IMR-90 (cell line): ENCODE measurements at places on chromosomes 7 and 10. TPM values are rescaled to one million over a fixed set of nuclear protein-coding genes. Genes with fewer than 3 reads are reported as not detected.
A peak's percentile ranks its signal among the peaks of the same experiment; 100 is the strongest.

The LOXL4 gene
- total RNA-seq, result 17.5 and 20.8 TPM in 2 replicates

GRCh38 chr7:55532150-55532917 is 40.0 kb downstream of the VOPP1 start:
- peaks cover 24% of the 10 kb centered on the region for H3K4me1 ChIP-seq
- H3K27me3 ChIP-seq, result no peaks in the 10 kb centered on the region
- H3K4me3 ChIP-seq, result no peak overlapping the region

- peak within 1 kb of the TSS; percentile 94 for H3K4me3 ChIP-seq
- no peaks in the 10 kb centered on the region for H3K36me3 ChIP-seq
- peak; percentile 77 for DNase-seq
- H3K27me3 ChIP-seq, result no peaks in the 10 kb centered on the region; the same call in 1 of the 2 replicates
Observed at GRCh38 chr7:44490351-44491200, at the start of gene NUDCD3. Gene NUDCD3 (minus strand): TSS chr7:44490658. CDS start chr7:44490600, 58 bp downstream.

The HMX2 gene
- not detected in 2 replicates for total RNA-seq

DNA sequence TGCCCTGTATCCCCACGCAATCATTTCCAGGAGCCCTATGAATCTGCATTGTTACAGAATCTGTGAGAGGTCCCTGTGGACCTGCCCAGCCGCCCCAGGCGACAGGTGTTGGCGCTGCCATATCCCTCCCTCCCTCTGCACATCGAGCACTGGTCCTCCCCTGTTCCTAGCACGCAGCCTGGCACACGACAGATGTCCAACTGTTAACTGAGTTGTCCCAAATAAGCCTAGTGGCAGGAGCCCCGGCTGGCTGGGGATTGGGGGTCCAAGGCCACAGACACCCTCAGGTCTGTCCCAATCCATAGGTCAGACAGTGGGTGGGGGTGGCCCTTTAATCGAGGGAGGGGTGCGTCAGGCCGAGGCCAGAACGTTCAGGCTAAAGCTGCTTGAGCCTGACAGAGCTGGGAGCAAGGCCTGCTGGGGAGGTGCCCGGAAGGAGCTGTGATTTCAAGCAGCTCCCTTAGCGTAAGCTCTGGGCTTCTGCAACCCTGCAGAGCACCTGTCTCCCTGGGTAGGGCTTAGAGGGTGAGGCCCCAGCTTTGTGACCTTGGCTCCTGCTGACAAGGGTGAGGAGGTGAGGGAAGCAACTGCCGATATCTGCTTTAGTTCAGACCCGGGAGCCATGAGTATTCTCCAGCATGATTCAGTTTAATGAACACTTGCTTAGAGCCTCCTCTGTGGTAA is 40.1 kb downstream of the ADRA2A start:
- H3K27ac ChIP-seq, result no peak overlapping the region
- H3K27me3 ChIP-seq, result no peaks in the 10 kb centered on the region
- H3K36me3 ChIP-seq, result no peaks in the 10 kb centered on the region
- no peaks in the 10 kb centered on the region for H3K4me1 ChIP-seq

The FAM20C gene
- 7.7 and 8.9 TPM in 2 replicates for total RNA-seq

The TBX20 gene
- 0.28 and 0.36 TPM in 2 replicates for total RNA-seq

- H3K4me1 ChIP-seq, result peaks cover 6% of the 10 kb centered on the region
- no peak overlapping the region for H3K4me3 ChIP-seq
- DNase-seq, result peak; percentile 31
- H3K36me3 ChIP-seq, result no peaks in the 10 kb centered on the region
- H3K27me3 ChIP-seq, result no peaks in the 10 kb centered on the region
Observed at GRCh38 chr10:30970760-30971460, 60.8 kb downstream of the ZNF438 start.

- H3K4me3 ChIP-seq, result no peak overlapping the region
- no peak overlapping the region for H3K27ac ChIP-seq
- DNase-seq, result no peak
- H3K36me3 ChIP-seq, result no peaks in the 10 kb centered on the region
- H3K27me3 ChIP-seq, result no peaks in the 10 kb centered on the region
Observed at GRCh38 chr10:57818522-57818921, 449.2 kb downstream of the IPMK start.

GRCh38 chr10:58444321-58444720 is 59.1 kb downstream of the TFAM start:
- no peak overlapping the region for H3K27ac ChIP-seq
- H3K4me1 ChIP-seq, result peaks cover 1% of the 10 kb centered on the region; the same call in 1 of the 2 replicates
- no peak overlapping the region for H3K4me3 ChIP-seq
- H3K27me3 ChIP-seq, result no peaks in the 10 kb centered on the region

GRCh38 chr7:144388950-144389349 is 14.5 kb downstream of the NOBOX start:
- no peaks in the 10 kb centered on the region for H3K36me3 ChIP-seq
- H3K27me3 ChIP-seq, result no peaks in the 10 kb centered on the region
- DNase-seq, result no peak
- 0 out of 2 replicates have a peak, but pooled peaks cover 1% of the 10 kb centered on the region for H3K4me1 ChIP-seq
